Mammary epithelial cell (primary cell): ENCODE measurements at places on chromosomes 12 and 14.

DNA sequence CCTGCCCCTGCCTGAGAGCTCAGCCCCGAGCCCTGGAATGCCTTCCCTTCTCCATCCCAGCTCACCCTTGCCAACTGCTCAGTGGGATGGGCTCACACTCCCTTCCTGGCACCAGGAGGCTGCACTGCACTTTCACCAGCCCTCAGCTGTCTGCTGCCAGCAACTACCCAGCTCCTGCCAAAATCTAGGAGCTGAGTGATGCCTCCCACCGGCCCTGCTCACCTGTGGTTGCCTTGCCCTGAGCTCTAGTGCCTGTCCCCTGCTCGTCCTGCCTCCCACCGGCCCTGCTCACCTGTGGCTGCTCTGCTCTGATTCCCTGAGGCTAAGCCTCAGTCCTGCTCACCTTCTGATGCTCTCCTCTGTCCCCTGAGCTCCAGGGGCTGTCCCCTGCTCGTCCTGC is 119.8 kb downstream of the TMEM121 start:
- no peak for DNase-seq

GRCh38 chr14:73695997-73696396 is 18.2 kb downstream of the PNMA1 start:
- DNase-seq, result no peak

DNA sequence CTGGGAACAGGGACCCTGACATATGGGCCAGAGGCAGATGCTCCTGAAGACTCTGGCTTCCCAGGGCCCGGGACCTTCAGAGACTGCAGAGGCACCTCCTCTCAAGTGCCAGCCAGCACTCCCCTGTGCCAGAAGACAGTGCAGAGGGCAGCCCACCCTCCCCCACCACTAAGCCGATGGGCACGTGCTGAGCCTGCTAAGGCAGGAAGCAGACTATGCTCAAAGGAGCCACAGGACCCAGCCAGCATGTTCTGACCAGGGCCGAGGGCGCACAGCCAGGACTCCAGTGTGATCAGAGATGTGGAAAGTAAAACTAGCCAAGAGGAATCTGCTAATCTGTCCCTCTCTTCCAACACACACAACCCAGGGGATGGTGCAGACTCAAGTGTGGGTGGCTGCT is 29.8 kb downstream of the DIO3 start:
- DNase-seq, result no peak

DNA sequence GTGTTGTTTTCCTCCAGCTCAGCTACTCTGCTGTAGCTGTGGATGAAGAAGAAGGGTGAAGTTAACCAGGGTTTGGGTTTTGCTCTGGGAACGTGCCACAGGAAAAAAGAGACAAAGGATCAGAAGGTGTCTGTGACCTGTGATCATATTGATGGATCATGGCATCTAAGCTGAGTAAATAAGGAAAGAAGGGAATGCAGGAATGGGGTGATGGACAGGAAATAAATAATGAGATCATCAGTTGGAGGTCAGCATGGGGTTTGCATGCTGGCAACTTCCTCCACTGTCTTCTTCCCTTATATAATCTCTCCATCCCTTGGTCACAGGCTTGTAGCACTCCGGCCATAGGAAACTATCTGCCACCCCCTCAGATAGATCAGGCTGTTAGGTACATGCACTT is 430.3 kb upstream of the PDE3A start:
- DNase-seq, result no peak

GRCh38 chr12:130224613-130225012 is 62.3 kb downstream of the FZD10 start:
- DNase-seq, result no peak

DNA sequence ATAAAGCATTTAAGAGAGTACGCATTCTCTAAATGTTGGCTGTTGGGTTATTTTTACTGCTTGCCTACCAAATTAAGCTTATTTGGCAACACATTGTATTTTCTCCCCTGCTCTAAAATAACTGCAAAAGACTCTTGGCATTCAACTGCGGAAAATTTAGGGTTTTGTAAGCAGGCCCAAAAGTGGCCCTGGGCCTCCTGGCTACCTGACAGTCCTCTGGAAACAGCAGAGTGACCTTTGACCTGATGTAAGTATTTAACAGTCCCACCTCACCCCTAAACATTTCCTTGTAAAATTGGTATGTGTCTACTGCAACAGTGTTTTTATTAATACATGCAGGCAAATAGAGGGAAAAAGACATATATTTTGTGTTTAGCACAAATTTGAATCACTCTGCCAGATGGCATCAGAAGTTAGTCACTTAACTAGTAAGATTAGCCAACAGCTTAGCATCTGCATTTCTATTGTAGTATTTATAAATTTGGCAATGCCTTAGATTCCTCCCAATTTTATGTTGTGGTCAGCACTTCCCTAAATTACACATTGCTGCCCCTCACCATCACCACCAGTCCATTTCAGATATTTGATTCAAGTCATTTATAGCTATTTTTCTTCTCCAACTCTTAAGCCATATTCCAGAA is 11.2 kb downstream of the LLPH start:
- DNase-seq, result no peak

- peak; percentile 54 for DNase-seq
These were observed 24.8 kb downstream of the FOS start for GRCh38 chr14:75303381-75303789.

- DNase-seq, result no peak
These were observed 97.9 kb upstream of the FAR2 start for GRCh38 chr12:29051221-29051620.

DNA sequence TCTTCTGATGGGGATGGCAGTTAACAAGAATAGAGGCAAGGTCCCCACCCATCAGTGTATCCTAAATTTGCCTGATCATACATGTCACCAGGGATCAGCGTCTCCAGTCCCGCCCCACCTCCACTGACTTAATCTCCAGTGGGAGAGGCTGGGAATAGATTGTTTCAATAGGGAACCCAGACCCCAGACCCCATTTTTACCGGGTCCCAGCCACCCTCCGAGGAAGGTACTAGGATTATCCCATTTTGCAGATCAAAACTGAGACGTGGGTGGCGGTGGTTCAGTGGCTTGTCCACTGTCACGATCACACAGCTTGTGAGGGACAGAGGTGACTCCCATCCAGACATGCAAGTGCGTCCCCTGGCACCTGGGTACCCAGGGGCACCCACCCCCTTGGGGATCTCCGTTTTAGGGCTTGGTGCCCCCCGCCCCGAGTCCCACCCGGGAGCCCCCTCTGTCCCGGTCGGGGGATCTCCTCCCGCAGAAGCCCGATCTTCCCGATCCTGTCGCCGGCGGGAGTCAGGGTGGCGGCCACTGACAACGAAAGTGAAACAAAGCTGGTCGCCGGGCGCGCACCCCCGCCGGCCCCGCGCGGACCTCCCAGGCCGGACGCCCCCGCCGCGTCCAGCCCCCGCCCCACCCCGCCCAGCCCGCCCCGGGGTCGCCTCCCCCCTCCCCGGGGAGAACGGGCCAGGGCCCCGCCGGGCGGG is 523 bp downstream of the WSB2 start:
- DNase-seq, result peak; percentile 14

DNA sequence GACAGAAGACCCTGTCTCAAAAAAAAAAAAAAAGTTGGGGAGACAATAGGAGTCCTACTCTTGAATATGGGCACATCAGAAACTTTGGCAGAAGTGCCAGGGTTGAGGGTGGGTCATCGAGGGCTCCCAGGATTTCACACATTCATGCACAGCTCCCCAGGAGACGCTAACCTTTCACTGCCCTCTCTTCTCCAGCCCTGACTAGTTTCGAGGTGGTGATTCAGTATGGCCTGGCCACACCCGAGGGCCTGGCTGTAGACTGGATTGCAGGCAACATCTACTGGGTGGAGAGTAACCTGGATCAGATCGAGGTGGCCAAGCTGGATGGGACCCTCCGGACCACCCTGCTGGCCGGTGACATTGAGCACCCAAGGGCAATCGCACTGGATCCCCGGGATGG is 29.4 kb upstream of the LRP1-AS start:
- DNase-seq, result peak; percentile 88

DNA sequence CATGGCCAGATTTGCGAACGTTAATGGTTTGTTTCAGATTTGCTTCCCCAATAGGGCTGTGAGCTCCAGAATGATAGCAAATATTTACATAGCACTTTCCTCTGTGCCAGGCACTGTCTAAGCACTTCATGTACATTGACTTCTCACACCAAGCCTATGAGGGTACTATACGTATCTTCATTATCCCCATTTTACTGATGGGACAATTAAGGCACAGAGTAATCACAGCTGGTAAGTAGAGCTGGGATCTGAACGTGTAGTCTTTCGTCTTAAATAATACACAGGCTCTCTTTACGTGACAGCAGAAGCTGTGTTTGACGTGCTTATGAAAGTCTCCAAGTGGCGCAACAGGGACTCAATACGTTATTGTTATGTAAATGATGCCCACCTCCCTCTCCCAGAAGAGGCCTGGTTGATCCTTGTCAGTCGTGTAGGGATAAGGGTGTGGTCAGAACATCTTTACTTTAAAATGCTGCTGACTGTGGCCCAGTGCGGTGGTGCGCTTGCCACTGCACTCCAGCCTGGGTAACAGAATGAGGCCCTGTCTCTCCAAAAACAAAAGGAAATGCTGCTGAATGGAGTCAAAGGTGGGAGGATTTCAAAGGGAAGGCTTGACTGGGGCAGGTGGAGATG is 66.3 kb upstream of the TCL1B start:
- DNase-seq, result no peak

- DNase-seq, result no peak
These were observed 55.8 kb upstream of the CHGA start for GRCh38 chr14:92866901-92867865.

DNA sequence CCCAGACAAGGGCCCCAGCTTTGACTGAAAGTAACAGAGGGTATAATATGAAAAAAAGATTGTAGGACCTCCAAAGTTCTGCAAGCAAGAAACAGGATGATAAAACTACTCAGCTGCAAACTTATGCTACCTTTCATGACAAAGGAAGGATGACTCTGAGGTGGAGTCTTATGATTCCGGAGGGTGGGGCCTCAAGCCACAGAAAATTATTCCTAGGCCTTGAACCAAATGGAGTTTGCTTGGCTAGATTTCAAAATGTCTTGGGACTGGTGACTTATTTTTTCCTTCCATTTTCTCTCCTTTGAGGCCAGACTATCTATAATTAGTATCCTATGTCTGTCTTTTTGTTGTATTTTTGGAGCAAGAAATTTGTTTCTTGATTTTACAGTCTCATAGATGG is 336.4 kb downstream of the LRIG3 start:
- no peak for DNase-seq

GRCh38 chr12:117836999-117837736 is 131.6 kb downstream of the KSR2 start:
- DNase-seq, result peak; percentile 39

DNA sequence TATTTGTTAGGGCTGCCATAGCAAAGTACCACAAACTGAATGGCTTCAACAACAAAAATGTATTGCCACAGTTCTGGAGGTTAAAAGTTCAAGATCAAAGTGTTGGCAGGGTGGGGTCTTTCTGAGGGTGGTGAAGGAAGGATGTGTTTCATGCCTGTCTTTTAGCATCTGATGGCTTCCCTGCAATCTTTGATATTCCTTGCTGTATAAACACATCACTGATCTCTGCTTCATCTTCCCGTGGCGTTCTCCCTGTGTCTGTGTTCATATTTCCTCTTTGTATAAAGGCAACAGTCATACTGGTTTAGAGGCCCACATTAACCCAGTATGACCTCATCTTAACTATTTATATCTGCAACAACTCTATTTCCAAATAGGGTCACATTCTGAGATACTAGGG is 167.5 kb downstream of the BTG1 start:
- no peak for DNase-seq
